Left renal cortex interstitium (tissue), 4 donors: ENCODE measurements at places on chromosomes 11 and 22.

DNA sequence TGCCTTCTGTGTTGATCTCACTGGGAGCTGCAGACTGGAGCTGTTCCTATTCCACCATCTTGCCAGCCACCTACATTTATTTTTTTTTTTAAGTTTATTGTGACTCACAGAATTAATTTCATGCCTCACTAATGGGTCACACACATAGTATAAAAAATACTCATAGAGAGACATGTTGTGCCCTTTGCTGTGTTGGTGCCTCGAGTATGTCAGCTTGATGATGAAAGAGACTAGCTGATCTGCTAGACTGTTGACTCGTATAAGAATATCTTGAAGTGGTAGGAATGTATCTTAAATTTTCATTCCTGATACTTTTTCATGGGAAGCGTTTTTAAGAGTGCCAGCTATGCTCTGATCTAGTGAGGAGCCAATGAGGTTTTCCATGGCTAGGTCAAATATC, 28.6 kb upstream of the AMPD3 start:
- DNase-seq, result no peak

- DNase-seq, result no peak
These were observed 189.5 kb downstream of the DDX10 start for GRCh38 chr11:108854346-108854745.

DNA sequence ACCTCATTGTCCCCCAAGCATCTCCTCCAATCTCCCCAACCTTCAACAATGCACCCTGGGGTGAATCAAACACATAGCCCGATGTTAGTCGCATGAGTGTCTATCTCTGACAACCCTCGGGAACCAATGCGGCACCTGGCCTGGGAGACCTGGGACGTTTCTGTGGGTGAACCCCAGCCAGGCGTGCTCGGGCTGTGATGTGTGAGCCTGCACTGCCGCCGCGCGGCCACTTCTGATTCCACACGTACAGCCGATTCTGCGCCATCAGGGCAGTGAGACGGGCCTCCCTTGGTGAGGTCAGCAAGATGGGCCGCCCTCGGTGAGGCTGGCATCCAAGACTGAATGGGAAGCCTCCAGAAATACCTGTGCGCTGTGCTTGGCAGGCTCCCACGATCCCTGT, 5.2 kb upstream of the H19 start:
- DNase-seq, result no peak

- DNase-seq, result no peak
These were observed 18.4 kb downstream of the MS4A6E start for GRCh38 chr11:60345489-60345888.

- DNase-seq, result no peak
These were observed 20.0 kb downstream of the KDM4D start for GRCh38 chr11:94993400-94993943.

DNA sequence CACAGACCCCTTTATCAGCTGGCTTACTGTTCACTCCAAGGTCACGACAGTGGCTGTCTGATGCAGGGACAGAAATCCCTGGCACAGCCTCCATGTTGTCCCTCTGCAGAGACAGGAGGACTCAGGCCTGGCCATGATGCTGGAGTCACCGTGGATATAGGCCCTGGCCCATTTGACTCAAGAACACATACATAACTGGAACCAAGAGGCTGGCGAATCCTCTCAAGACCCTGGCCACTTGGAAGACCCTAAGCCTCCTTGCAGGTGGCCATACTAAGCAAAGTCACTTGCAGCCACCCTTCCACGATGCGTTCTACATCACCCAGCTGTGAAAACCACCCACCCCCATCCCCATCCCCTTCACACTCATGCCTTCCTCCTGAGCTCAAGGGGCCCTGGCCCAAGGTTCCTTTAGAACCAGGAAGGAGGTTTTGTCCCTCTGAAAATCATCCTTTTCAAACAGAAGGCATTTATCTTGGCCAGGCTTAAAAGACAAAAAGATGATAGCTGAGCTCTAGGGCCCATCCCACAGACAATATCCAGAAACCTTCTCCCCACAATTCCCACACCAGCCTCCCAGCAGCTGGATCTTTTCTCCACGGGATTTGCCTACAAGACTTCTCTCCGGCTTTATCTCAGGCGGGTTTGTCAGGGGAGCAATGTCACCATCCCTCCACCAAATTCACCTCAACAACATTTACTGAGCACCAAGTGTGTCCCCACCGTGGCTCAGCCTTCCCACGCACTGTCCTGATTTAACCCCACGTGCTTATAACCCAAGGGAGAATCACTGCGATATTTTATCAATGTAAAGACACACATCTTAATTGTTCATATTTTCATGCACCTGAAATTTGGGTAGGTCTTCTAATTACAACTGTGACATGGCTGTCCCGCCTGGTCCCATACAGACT, 123.4 kb upstream of the SERPIND1 start:
- no peak for DNase-seq

DNA sequence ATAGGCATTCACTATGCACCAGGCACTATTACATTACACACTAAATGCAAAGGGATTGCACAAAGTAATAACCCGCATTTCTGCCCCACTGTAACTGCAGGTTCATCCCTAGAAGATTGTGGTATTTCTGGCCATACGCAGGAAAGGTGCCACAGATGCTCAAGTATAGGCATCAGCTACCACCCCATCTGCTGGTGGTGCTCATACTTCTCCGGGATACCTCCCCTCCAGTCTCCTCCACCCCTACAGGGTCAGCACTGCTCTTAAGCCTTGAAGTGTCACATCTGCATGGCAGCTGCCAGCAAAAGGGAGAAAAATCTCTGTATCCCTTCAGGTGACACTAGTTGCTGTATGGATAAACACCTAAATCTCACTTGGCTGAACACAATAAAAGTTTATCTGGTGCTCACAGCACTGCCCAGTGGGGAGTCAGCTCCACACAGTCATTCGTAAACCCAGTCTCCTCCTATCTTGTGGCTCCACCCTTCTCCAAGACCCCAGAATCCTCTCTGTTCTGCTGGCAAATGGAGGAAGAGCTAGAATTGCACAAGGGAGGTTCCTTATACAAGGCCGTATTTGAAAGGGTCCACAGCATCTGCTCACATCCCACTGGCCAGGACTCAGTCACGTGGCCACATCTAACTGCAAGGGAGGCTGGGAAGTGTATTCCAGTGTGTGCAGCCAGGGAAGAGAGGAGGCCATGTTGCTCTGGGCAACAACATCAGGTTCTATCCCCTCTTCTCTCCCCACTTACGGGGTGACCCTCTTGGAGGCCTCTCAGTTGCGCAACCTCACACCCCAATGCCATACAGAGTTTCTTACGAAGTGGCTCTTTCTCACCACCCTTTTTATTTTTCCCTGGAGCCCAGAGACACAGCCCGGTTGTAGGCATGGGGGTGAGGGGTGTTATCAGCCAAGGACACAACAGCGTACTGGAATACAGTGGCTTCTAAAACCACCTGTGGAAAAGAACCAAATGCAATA, 114.7 kb downstream of the BUD13 start:
- DNase-seq, result no peak

- no peak for DNase-seq
These were observed 112.1 kb upstream of the ANO1 start for GRCh38 chr11:69965821-69966582.

GRCh38 chr22:31347251-31348008, 1.3 kb upstream of the PATZ1 start:
- peak; percentile 66 for DNase-seq

DNA sequence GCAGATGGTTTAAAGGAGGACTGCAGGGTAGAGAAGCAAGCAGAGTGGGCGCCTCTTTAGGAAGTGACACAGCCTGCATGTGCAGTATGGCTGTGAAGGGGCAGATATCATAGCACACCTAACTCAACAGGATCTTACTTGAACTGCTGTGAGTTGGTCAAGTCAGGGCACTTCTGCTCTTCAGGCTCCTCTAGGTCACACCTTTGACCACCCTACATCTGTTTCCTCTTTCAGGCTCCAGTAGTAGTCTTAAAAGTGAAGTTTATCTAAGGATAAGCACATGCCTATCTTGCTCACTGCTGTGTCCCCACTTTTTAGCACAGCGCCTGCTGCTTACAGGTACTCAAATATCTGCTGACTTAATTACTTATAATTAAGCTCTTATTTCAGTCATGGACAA, 6.5 kb downstream of the MRPL16 start:
- no peak for DNase-seq

DNA sequence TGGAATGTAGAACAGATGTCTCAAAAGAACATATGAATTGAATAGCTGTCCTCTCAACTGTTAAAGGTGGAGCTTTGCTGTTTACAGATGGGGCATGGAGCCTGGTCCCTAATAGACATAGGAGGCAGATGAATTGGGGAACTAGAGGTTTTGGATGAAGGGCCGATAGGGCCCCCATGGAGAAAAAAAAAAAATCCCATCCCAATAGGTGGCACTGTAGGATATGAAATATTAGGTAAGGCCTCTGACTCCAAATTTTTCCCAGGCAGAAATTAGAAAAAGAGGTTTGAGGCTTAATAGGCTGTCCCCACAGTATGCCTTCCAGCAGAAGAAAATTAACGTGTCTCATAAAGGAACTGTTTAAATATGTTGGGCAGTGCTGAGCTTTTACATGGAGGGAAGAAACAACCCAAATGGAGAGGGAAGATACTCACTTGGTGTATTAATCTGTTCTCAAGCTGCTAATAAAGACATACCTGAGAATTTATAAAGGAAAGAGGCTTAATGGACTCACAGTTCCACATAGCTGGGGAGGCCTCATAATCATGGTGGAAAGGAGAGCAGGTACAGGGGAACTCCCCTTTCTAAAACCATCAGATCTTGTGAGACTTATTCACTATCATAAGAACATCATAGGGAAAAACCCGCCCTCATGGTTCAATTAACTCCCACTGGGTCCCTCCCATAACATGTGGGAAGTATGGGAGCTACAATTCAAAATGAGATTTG, 30.1 kb upstream of the TMEM45B start:
- DNase-seq, result no peak

GRCh38 chr11:105298174-105298573, 158.6 kb upstream of the CARD18 start:
- DNase-seq, result no peak

DNA sequence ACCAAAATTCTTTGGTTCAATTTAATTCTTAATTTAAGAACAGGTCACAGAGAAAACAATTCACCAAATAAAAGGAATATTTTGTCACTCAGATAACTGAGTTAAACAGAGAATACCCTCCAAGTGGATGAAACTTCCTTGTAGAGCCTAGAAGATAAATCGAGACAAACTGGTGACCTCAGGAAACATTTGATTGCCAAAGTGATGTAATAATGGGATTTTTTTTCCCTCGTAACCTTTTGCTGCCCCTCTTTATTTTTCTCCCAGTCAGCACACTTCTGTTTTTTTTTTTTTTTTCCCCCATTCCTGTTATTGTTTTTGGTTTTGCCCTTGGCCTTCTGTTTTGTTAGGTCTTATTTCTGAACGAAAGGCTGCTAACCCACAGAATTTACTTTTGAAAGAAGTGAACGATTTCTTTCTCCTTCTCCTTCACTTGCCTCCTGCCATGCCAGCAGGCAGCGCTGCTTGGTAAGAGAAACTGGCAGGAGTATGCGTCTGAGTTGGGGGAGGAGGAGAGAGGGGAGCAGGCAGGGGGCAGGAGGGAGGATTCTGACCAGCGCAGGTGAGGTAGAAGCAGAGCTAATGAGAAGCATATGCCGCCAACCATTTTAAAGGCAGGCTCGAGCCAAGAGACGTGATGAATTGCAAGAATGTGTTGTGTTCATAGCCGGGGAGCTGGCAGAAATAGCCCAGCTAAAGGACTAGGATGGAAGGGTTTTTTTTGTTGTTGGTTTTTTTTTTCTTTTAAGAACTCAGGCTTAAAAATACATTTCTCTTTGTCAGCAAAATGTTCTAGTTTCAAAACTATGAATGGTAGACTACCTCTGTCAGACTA, 121.9 kb upstream of the MTMR2 start:
- peak; percentile 58 for DNase-seq

DNA sequence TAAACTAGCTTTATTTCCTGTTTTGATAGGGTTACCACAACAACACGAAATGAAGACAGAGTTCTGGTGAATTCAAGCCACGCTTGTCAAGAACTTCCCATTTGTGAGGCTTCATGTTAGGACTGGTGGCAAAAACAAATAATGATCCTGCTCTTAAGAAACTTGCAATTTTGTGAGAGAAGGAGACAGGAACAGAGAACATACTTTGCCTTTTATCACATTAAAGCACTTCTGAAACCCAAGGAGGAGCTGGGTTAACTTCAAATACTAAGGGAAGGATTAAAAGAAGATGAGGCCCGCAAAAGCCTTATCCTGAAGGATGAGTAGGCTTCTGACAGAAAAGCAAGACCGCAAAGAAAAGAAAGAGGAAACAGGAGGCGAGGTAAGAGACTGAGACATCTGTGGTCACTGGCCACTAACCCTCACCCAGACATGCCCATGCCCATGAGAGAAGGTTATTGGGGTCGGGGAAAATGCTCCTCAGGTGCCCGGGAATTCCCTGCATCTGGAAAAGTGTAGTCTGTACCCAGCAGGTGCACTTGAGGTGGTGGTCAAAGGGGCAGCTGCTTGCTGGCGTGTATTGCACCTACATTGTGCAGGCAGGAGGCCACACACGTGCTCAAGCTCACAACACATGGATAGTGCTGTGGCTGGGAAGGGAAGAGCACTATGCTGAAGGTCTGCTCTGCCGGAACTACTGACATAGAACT, 50.5 kb downstream of the MAPK1 start:
- peak; percentile 34 for DNase-seq
